Occipital lobe (tissue), 3 donors: ENCODE measurements at places on chromosomes 6 and 20.

DNA sequence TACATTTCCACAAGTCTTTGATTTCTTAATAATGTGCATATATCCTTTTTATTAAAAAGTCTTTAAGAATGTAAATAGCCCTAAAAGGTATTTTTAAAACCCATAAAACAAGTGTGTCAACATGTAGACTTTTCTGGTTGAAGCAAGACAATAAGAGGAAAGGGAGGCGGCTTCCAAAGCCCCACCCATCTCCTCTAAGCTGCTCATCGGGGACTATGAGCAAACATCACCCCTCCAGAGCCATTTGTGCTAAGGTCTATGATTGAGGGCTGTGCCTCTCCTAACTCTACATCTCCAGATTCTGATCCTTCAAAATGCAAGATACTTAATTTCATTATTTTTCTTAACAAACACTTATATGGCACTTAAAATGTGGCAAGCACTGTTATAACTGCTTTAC, 2.5 kb upstream of the NAA20 start:
- no peak for DNase-seq

DNA sequence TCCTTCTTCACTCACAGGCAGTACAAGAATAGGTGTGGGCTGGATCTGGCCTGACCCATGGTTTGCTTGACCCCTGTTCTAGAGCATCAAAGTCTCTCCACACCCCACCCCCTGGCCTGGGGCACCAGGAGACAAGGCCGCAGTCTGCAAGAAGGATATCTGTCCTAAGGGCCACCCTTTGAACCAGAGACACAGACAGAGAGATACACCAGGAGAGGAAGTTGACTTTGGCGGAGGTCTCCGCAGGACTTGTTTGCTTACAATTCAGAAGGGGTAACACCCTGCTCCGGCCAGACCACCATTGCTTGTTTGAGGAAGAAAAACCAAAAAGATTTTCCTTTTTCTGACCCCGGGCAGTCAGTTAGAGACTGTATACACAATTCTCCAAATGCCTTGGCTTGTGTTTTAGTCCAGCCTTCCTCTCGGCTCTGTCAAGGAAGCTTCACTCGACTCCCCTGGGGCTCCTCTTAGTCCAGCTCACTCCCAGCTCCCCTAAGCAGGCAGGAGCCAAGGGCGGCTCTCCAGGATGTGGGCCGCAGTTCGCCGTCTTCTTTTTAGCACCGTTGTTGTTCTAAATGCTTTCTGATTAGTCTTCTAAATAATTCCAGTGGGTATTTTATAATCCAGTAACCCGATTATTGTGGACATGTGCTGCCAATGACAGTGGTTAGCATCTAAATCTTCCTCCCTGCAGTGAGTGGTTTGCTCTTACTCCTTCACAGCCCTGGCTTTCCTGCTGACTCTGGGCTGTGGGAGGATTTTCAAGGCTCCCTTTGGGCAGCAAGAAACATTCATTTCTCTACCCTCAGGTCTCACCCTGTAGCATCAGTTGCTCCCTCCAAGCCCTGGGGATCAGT, 58.6 kb upstream of the MRPS10 start:
- DNase-seq: no peak

GRCh38 chr6:47247227-47247797, 62.4 kb downstream of the TNFRSF21 start:
- no peak for DNase-seq

DNA sequence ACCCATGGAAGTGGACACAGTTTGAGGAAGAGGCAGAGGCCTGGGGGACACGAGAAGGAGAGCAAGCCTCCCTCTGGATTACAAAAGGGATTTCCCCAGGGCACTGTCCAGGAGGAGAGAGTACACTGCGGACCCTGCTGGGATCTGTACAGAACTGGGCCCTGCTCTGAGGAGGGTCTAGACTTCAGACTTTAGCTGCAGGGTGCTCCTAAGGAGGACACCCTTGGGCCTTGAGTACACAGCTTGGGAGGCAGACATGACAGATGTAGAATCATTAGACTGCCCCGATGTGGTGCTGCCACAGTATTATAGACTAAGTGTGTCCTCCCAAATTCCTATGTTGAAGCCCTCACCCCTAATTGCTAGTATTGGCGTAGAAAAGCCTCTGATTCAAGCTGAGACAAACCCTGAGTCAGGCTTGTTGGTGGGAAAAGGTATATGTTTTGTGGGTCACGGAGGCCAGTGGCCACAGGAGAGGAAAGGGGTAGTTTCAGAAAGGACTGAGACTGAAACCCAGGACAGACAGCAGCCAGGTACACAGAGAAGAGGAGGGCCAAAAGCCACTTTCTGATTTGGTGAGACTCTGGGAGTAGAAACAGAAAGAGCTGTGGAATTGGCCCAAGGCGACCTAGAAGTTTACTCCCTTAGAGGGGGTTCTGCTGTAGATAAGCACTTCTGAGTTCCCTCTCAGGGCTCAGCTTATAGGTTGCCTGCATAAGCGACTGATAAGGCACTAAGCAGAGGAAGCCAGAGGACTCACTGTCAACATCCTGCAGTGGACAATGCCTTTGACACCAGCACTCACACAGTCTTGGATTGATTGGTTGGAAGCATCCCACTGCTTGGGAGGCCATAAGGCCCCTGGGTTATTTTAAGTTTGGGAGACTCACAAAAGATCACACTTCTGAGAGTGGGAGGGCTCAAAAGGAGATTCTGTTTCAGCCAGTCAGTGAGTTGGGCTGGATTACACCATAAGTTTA, 16.5 kb upstream of the SH3BGRL2 start:
- DNase-seq: no peak

GRCh38 chr6:96994660-96995059, 70.1 kb downstream of the KLHL32 start:
- DNase-seq: no peak

GRCh38 chr20:49324306-49324705, 46.4 kb upstream of the ZNFX1 start:
- no peak for DNase-seq

- DNase-seq: peak; percentile 3
These were observed 26.2 kb downstream of the SLC16A10 start for GRCh38 chr6:111113336-111114086.

DNA sequence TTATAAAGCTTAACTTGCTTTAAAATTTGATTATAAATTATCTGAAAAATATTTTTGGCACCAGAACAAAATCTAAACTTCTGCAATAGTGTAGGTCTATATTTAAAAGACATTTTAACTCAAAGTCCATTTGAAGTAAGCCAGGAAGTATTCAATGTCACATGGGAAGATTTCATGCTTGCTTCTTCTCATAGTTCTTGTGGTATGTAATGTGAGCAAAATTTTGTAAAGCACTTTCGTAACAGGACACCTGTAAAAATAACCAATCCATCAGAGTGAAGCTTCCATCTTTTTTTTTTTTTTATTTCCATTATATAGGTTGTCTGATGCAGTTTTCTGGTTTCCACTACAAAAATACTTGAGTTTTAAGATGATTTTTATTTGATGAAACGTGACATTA, 386.1 kb downstream of the LAMA2 start:
- no peak for DNase-seq

- no peak for DNase-seq
These were observed 11.1 kb downstream of the TOX2 start for GRCh38 chr20:43925801-43926200.

GRCh38 chr6:37320646-37321045, 33.1 kb upstream of the RNF8 start:
- DNase-seq: no peak

- DNase-seq: no peak
These were observed 50.2 kb downstream of the ERMARD start for GRCh38 chr6:169801396-169802160.

DNA sequence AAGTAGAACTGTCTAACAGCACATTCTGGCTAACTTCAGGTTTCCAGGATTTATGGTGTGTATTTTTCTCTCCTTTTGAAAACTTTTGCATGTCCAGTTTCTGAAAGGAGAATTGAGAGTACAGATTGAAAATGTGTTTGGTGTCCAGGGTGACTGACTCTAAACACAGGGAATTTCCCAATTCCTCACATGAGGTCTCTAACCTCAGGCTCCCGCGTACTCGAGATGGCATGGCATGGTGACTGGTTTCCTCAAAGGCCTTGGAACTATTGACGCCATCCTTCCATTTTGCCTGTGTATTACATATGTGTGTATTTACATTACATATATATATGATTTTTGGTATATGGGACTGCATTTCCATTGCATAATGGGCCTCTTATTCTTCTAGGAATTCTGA, 52.5 kb downstream of the PRND start:
- no peak for DNase-seq

GRCh38 chr6:158565482-158566040, 5.7 kb downstream of the TMEM181 start:
- DNase-seq: no peak

- DNase-seq: no peak
These were observed 193.4 kb upstream of the PRDM1 start for GRCh38 chr6:105892577-105893262.
